ENCODE measurements at places on chromosomes 12 and 14.

- no peak for DNase-seq
Measured at GRCh38 chr12:57008178-57008577, 1.8 kb upstream of the ZBTB39 start.

DNA sequence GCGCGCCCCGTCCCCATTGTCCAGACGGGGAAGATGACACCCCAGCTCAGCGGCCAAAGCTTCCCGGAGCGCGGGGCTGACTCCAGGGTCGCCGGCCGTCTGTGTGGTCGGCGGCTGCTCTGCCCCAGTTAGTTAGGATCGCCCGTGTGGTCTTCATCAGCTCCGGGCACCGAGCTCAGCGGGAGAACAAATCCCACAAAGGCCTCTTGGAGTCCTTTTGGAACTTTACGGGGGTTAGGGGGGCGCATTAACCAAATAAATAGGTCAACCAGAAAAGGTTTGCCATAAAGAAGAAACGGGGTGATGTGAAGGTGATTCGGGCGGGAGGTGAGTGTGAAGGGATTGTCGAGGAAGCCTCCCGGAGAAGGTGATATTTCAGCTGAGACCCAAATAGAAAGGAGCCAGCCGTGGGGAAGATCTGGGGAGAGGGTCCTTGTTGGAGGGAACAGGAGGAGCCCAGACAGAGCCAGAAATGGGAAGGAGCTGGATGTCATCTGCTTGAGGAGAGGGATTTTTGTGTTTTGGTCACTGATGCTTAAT lies 697 bp downstream of the ATP6V0A2 start:
- DNase-seq: no peak

DNA sequence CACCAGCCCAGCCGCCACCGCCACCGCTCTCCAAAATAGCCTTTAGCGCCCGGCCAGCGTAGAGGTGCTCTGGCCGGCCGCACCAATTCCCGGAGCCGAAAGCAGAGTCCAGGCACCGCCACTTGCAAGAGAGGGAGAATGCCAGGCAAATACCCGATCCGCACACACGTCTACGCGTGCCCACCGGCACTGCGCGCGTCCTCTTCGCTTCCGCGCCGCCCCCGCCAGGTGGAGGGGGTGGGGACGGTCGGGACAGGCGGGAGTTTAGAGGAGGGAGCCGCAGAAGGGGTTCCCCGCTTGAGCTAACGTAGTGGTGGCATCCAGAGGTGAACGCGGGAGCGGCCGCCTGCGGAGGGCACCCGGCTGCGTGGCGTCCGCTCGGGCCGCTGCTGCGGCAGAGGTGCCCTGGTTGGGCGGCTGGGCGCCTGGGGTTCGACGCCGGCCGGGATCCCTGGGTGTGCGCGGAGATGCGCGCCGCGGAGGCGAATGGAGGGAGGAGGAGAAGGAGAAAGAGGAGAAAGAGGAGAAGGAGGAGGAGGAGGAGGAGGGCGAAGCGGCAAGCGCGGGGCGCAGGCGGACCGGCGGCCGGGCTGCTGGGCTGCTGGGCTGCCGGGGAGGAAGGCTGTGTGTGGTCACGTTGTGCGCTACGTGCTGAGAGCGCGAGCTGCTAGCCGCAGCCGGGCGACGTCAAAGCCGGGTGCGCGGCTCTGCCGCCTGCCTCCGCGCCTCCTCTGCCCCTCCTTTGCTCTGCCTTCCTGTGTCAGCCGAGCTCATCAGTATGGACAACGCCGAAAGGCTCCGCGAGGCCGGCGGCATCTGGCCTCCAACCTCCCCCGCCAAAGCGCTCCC lies at the start of gene MDGA2:
MDGA2 (minus strand) TSS at position 140 of the 849 bp plus-strand sequence.
- DNase-seq: no peak

GRCh38 chr12:15201056-15201455 lies 20.2 kb downstream of the RERG start:
- no peak for DNase-seq

DNA sequence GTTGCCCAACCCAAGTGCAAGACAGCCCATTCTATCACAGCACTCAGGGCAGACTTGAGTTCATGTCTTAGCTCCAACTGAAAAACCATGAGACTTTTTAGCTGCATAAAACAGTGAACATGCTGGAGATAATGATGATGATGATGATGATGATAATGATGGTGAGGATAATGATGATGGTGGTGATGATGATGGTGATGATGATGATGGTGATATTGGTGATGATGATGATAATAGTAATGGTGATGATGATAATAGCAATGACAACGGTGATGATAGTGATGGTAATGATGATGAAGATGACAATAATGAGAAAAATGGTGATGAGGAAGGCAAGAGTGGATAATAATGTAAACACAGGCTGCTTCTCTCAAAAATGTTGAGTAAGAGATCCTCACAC lies 576.2 kb downstream of the BCL11B start:
- DNase-seq: no peak

GRCh38 chr12:49325606-49326005 lies 2.6 kb downstream of the TROAP start:
- DNase-seq: no peak

DNA sequence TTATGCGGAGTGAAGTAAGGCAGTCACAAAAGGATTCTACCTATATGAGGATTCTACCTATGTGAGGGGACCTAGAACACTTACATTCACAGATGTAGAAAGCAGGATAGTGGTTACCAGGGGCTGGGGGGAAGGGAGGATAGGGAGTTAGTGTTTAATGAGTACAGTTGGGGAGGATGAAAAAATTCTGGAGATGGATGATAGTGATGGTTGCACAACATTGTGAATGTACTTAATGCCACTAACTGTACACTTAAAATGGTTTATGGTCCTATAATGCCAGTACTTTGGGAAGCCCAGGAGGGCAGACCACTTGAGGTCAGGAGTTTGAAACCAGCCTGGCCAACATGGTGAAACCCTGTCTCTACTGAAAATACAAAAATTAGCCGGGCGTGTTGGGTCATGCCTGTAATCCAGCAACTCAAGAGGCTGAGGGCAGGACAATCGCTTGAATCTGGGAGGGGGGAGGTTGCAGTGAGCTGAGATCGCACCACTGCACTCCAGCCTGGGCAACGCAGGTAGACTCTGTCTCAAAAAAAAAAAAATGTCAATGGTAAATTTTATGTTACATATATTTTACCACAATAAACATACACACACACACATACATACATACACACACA lies 25.4 kb downstream of the SVOP start:
- DNase-seq: no peak

DNA sequence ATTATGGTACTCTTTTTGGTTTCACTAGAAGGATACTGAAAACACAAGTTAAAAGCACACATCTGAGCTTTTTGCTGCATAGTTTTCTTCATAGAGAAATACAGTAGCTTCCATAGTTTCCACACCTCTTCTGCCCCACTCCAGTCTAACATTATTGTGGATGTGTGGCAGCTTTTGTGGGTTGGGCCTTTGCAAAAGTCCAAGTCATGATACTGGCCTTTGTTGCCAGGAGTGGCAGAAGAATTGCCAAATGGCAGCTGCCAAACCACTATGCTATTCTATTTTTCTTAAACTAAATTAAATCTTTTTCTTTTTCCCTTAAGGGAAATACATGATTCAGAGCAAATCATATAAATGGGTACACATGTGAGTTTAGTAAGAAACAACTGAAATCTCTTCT lies 114.8 kb downstream of the PLEKHA5 start:
- DNase-seq: no peak

GRCh38 chr14:80017795-80018194 lies 193.5 kb downstream of the DIO2 start:
- DNase-seq: no peak

GRCh38 chr12:13326076-13326475 lies 129.6 kb downstream of the EMP1 start:
- no peak for DNase-seq

DNA sequence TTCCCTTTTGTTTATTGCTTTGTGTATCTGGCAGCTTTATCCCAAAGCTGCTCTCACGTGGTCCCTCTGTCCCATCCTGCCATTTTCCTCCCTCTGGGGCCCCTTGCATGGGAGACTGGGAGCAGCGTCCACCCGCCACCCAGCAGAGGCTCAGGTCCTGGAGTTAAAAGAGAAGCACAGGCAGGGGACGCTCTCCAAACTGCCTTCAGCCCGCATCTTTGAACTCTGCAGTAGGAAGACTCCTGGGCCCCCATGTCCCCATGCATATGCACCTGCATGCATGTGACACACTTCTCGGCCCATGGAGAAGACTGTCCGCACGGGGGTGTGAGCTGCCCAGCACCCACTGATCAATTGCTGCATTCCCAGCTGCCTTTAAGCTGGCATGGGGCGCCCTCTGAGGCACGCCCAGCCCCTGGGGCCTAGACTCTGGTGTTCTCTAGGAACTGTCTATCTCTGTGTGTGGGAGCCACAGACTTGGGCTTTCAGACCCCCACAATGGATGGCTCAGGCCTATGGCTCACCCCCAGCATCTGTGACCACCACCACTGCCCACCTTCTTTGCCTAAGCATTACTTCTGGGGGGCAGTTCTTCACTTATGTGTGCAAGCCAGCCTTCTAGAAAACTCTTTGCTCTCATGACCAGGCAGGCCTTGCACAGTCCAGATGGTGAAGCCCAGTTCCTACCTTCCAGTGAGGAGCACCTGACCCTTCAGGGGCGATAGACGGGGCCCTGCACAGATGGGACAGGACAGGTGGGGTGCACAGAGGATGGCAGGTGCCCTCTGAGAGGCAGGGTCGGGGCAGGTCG lies 96.1 kb upstream of the DIO3 start:
- DNase-seq: no peak

GRCh38 chr12:5173511-5174011 lies 129.9 kb downstream of the KCNA5 start:
- no peak for DNase-seq

DNA sequence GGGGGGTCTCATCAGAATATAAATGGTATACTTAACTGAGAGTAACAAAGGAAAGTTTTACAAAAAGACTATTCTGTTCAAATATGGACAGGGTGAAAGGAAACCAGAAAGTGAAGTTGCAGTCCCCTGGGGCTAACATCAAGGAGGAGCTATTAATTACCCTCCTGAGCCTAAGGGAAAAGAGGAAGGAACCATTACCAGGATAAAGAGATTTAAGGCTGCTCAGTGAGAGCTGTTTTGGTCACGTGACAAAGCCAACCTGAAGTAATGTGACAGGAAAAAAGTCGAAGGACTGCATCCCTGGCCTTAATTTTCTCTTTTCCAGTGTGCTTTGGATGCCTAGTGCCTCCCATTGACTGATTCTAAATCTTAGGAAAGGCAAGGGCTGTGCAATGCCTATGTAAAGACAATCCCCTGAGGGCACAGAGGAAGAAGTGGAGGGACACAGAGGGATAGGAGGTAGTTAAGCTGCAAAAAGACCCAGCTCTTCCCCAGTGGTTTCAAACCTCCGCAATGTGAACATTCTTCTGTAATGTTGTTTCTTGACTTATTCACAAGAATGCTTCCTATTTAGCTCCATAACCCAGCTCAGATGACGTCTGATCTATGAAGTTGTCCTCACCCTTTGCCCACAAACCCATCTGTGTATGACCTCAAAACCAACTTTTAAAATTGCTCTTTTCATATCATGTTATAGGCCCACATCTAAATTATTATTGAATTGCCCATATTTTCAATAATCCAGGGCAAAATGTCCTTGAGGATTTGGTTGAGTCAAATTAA lies 187.7 kb upstream of the DCN start:
- DNase-seq: no peak

DNA sequence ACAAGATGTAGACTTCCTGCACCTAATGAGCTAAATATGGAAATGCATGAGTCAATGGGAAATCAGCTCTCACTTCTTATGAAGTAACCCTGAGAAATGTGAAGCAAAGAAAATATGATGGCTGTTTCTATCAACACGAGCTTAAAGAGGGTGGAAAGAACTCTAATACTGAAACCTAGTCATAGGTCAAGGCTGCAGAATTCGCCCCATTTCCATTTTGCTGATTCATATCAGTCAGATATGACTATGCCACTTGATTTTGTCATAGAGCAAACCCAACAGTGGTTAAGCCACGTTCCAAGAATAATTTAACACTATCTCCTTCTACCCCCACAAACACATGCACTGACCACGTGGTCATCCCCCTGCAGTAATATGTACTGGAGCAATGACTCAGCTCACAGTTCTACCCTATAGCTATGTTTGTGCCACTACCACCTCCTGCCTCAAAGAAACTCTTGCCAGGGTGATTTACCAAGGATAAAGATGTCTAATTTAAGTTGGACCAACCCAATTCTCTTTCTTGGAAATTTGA lies 157.5 kb downstream of the TMTC3 start:
- DNase-seq: peak; percentile 5

GRCh38 chr12:2170376-2170775 lies 117.6 kb downstream of the CACNA1C start:
- DNase-seq: no peak

Measured in stimulated activated CD4-positive, alpha-beta T cell treated with anti-CD3 and anti-CD28 coated beads, Interleukin-4, amount 100 ng/mL, for 1 hour (primary cell).